Right ventricle myocardium superior (tissue), 1 donor: ENCODE measurements at places on chromosomes 3 and 15. TPM values are rescaled to one million over a fixed set of nuclear protein-coding genes. Genes with fewer than 3 reads are reported as not detected.

- no peak for DNase-seq
These were observed 198.8 kb upstream of the MCTP2 start for GRCh38 chr15:94032571-94032970.

DNA sequence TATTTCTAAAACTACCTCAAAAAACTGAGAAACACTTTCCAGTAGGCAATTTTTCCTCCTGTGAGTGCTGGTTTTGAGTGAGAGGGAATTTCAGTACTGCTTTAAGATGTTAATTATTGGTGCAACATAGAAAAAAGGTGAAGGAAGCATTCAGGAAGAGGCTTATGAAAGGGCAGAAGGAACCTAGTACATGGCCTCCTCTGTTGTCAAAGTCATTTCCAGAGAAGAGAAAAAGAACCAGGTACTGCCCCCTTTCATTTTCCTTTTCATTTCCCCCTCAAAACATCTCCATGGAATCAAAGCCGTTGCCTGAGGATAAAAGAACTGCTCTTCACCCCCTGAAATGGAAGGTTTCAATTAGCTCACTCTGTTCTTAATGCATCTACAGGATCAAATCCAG lies 19.8 kb downstream of the RARRES1 start:
- no peak for DNase-seq

GRCh38 chr15:39021341-39021740 lies 456.7 kb upstream of the RASGRP1 start:
- DNase-seq: no peak

- DNase-seq: no peak
These were observed 71.2 kb downstream of the GOLIM4 start for GRCh38 chr3:168024537-168024941.

GRCh38 chr15:85491691-85492090 lies 111.3 kb downstream of the AKAP13 start:
- no peak for DNase-seq

GRCh38 chr15:80107774-80108173 lies 45.0 kb upstream of the FAH start:
- DNase-seq: no peak

DNA sequence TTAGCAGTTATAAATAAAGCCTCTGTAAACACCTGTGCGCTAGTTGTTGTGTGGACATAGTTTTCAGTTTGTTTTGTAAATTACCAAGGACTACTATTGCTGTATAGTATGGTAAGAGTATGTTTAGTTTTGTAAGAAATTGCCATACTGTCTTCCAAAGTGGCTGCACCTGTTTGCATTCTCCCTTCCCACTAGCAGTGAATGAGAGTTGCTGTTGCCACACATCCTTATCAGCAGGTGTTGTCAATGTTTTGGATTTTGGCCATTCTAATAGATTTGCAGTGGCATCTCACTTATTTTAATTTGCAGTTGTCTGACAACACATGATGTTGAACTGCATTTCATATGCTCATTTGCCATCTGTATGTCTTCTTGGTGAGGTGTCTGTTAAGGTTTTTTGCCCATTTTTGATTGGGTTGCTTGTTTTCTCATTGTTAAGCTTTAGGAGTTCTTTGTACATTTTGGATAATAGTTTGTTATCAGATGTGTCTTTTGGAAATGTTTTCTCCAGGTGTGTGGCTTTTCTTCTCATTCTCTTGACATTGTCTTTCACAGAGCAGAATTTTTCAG lies 14.9 kb downstream of the TCAIM start:
- no peak for DNase-seq

GRCh38 chr3:87390353-87390752 lies 114.0 kb upstream of the POU1F1 start:
- DNase-seq: no peak

GRCh38 chr3:64885055-64885454 lies 197.3 kb upstream of the ADAMTS9 start:
- no peak for DNase-seq

- no peak for DNase-seq
These were observed 137.1 kb upstream of the TSC22D2 start for GRCh38 chr3:150270883-150271590.

DNA sequence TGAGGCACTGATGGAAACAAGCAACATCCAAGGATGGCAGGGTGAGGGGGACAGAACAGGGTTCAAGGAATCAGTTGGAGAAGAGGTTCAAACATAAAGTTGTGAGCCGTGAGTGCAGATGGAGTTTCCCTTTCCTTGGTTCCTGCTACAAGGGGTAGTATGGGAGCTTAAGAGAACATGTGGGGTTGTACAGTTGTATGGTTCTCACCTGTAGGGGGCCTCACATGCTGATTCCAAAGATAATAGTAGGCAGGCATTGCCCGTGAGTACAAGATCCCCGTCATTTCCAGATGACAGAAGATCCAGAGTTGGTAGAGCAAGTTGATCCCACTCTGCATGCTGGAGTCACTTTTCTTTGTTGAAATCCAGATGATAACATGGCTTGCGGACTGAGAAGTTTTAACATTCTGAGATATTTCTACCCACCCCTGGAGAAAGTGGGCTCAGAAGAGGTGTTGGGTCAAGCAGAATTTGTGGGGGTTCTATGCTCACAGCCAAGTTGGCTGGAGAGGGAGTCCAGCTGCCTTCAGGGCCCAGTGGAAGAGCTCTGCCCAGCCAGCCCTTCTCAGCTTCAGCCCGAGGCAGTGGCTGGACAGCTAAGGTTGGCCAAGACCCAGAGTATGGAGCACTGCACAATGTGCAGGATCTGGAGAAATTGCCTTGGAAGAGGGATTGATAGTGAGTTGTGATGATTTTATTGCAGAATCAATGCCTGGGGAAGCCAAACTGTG lies 141.8 kb downstream of the THSD4 start:
- no peak for DNase-seq

GRCh38 chr3:23474580-23475357 lies 271.6 kb downstream of the UBE2E2 start:
- no peak for DNase-seq

- no peak for DNase-seq
These were observed 238.5 kb downstream of the DOCK3 start for GRCh38 chr3:50913260-50913659.

The ITIH1 gene
- total RNA-seq: not detected

The HHLA2 gene
- not detected for total RNA-seq

The ANKRD34C gene
- not detected for total RNA-seq

The TIMP4 gene
- total RNA-seq: 17.4 TPM
